ENCODE measurements at places on chromosomes 3 and 15. TPM values are rescaled to one million over a fixed set of nuclear protein-coding genes. Genes with fewer than 3 reads are reported as not detected.
A peak's percentile ranks its signal among the peaks of the same experiment; 100 is the strongest.

The CPN2 gene
- not detected for total RNA-seq

GRCh38 chr3:3586843-3587646, 212.2 kb upstream of the LRRN1 start:
- H3K27ac ChIP-seq = no peak overlapping the region
- H3K4me1 ChIP-seq = no peaks in the 10 kb centered on the region
- H3K36me3 ChIP-seq = no peaks in the 10 kb centered on the region
- no peaks in the 10 kb centered on the region for H3K27me3 ChIP-seq
- no peak for DNase-seq
- H3K4me3 ChIP-seq = no peak overlapping the region

DNA sequence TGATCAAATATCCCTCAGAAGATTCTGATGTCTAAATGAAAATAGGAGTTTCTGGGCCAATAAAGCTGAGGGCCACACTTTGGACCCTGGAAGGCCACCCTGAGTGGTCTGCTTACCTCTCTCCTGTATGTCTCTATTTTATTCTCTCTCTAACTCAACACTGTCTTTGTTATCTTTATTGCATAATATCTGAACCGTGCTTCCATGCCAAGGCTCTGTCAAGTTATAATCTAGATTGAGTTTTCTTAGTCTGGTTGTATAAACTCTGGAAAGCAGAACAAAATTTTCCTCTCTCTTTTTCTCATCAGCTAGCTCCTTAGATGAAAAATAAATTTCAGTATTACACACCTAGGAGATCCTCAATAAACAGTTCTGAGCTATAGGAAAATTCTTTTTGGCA, 36.2 kb upstream of the ACTL6A start:
- H3K36me3 ChIP-seq = no peaks in the 10 kb centered on the region
- DNase-seq = no peak
- no peaks in the 10 kb centered on the region for H3K4me1 ChIP-seq
- no peak overlapping the region for H3K27ac ChIP-seq
- H3K27me3 ChIP-seq = peaks cover 15% of the 10 kb centered on the region
- no peak overlapping the region for H3K4me3 ChIP-seq

- no peak overlapping the region for H3K27ac ChIP-seq
- no peaks in the 10 kb centered on the region for H3K4me1 ChIP-seq
- peaks cover 12% of the 10 kb centered on the region for H3K27me3 ChIP-seq
- no peak overlapping the region for H3K4me3 ChIP-seq
These were observed 120.7 kb upstream of the FAN1 start for GRCh38 chr15:30783019-30783418.

- H3K4me1 ChIP-seq = peaks cover 2% of the 10 kb centered on the region
- no peak overlapping the region for H3K27ac ChIP-seq
- no peak for DNase-seq
- H3K4me3 ChIP-seq = no peak overlapping the region
These were observed 126.4 kb downstream of the GADL1 start for GRCh38 chr3:30768046-30768445.

DNA sequence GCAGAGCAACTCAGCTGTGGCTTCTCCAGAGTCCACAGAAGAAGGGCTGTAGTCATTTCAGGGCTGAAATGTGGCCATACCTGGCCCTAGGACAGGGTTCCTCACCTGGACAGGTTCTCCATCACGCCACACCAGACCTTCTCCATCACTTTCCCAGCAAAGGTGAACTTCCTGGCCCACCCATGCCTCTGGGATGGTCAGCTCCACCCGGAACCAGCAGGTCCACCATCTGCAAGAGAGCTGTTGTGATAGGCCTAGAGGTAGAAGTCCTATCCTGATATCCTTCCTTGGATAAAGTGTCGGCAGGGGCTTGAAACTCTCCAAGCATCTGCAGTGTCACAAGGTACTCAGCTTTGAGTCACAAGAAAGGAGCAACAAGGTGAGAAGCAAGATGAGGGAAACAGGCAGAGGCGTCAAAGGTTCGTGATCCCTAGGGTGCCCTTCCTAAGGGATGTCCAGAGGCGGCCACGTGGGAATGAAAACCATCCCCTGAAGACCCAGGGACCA, 948 bp downstream of the MAN2C1 start:
- no peaks in the 10 kb centered on the region for H3K27me3 ChIP-seq
- peak overlapping the region; percentile 93 for H3K4me3 ChIP-seq
- no peak for DNase-seq
- H3K4me1 ChIP-seq = peaks cover 29% of the 10 kb centered on the region

The CSTA gene
- not detected for total RNA-seq

GRCh38 chr15:49096090-49096750, 50.0 kb upstream of the SECISBP2L start:
- H3K27ac ChIP-seq = no peak overlapping the region
- H3K36me3 ChIP-seq = peaks cover 10% of the 10 kb centered on the region
- no peak for DNase-seq
- no peaks in the 10 kb centered on the region for H3K4me1 ChIP-seq
- no peak overlapping the region for H3K4me3 ChIP-seq
- no peaks in the 10 kb centered on the region for H3K27me3 ChIP-seq

The CFAP91 gene
- total RNA-seq = not detected

DNA sequence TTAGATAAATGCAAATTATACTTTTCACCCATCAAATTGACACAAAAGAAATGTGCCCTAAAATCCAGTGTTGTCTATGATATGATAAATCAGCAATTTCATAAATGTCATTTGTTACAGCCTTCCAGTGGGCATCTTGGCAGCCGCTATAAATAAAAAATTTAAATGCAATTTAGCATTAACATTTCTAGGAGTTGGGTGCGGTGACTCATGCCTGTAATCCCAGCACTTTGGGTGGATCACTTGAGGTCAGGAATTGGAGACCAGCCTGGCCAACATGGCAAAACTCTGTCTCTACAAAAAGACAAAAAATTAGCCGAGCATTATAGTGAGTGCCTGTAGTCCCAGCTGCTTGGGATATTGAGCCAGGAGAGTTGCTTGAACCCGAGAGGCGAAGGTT, 65.9 kb upstream of the POMGNT2 start:
- H3K4me3 ChIP-seq = no peak overlapping the region
- H3K36me3 ChIP-seq = peaks cover 42% of the 10 kb centered on the region
- H3K27me3 ChIP-seq = peaks cover 13% of the 10 kb centered on the region
- H3K27ac ChIP-seq = no peak overlapping the region

GRCh38 chr15:83300826-83301225, 16.4 kb upstream of the BNC1 start:
- no peaks in the 10 kb centered on the region for H3K4me1 ChIP-seq
- no peak for DNase-seq
- H3K27me3 ChIP-seq = peaks cover 17% of the 10 kb centered on the region
- no peak overlapping the region for H3K27ac ChIP-seq
- H3K4me3 ChIP-seq = no peak overlapping the region

- H3K4me3 ChIP-seq = peak overlapping the region; percentile 48
- H3K4me1 ChIP-seq = peaks cover 18% of the 10 kb centered on the region
- H3K27ac ChIP-seq = no peak overlapping the region
- DNase-seq = no peak
- H3K27me3 ChIP-seq = peaks cover 65% of the 10 kb centered on the region
These were observed 854 bp upstream of the COL8A1 start for GRCh38 chr3:99637368-99638111.

- H3K27me3 ChIP-seq = peaks cover 14% of the 10 kb centered on the region
- no peaks in the 10 kb centered on the region for H3K36me3 ChIP-seq
- H3K4me1 ChIP-seq = no peaks in the 10 kb centered on the region
- no peak overlapping the region for H3K27ac ChIP-seq
- no peak overlapping the region for H3K4me3 ChIP-seq
These were observed 37.6 kb upstream of the RHCG start for GRCh38 chr15:89533861-89534544.

DNA sequence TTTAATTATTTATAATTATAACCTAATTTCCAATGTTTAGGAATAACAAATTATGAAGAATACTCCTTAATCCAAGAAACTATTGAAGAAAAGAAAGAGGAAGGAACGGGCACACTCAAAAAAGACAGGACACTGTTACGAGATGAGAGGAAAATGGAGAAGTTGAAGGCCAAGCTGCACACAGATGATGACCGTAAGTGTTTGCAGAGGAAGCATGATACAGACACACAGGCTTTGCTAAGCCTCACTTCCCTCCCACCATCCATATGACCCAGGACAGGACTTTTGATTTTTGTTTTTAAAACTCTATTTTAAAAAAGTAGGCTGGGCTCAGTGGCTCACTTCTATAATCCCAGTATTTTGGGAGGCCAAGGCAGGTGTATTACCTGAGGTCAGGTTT, 389.4 kb upstream of the TPM1 start:
- no peaks in the 10 kb centered on the region for H3K36me3 ChIP-seq
- DNase-seq = no peak
- H3K4me1 ChIP-seq = peaks cover 14% of the 10 kb centered on the region

DNA sequence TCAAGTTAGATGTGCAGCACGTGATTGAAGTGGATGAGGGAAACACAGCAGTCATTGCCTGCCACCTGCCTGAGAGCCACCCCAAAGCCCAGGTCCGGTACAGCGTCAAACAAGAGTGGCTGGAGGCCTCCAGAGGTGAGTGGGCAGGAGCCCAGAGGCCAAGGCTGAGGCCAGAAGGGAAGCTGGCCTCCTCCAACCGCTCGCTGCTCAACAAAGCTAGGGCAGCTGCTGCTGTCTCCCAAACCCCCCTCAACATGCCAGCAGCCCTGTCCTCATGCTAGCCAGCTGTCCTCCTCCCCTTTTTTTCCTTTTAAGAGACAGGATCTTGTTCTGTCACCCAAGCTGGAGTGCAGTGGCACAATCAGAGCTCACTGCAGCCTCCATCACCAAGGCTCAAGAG, 57.0 kb downstream of the BOC start:
- H3K27ac ChIP-seq = no peak overlapping the region
- no peak overlapping the region for H3K4me3 ChIP-seq
- H3K4me1 ChIP-seq = no peaks in the 10 kb centered on the region

GRCh38 chr15:83108266-83109219, 1.1 kb downstream of the TM6SF1 start:
- peaks cover 32% of the 10 kb centered on the region for H3K4me1 ChIP-seq
- H3K4me3 ChIP-seq = peak overlapping the region; percentile 98
- H3K27me3 ChIP-seq = peaks cover 37% of the 10 kb centered on the region

- H3K36me3 ChIP-seq = no peaks in the 10 kb centered on the region
- DNase-seq = no peak
- H3K4me3 ChIP-seq = no peak overlapping the region
- H3K27ac ChIP-seq = no peak overlapping the region
These were observed 408.6 kb downstream of the GBE1 start for GRCh38 chr3:81352867-81353266.

- H3K4me3 ChIP-seq = peak overlapping the region; percentile 4
- no peaks in the 10 kb centered on the region for H3K27me3 ChIP-seq
- peaks cover 65% of the 10 kb centered on the region for H3K36me3 ChIP-seq
- no peak for DNase-seq
- H3K27ac ChIP-seq = peak overlapping the region; percentile 66
These were observed 9.3 kb downstream of the ARIH2 start for GRCh38 chr3:48927928-48928327.

DNA sequence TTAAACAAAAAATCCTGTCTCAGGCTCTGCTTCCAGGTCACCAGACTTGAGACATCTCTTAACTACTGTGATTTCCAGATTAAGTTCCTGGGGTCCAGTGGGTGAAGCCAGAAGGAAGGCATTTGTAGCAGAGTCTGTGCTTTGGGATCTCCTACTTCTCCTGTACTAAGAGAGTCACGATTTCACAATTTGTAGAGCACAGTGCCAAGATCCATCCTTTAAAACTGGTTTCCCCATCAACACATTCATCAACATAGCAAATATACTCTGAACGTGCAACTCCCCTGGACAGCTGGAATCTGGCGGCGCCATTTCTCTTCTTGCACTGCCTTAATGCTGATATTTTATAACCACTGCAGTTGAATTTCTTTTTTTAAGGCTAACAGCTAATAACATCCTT, 33.2 kb downstream of the CDCP1 start:
- H3K4me1 ChIP-seq = peaks cover 73% of the 10 kb centered on the region
- H3K36me3 ChIP-seq = peaks cover 22% of the 10 kb centered on the region
- H3K27ac ChIP-seq = no peak overlapping the region
- no peak for DNase-seq

Measured in activated CD4-positive, alpha-beta memory T cell treated with anti-CD3 and anti-CD28 coated beads, Interleukin-2, amount 10 ng/mL, durations not matched to agents 7 days and 5 days (primary cell).